ENCODE measurements at places on chromosomes 2 and 18.

- no peak for DNase-seq
These were observed 232.2 kb downstream of the TRIB2 start for GRCh38 chr2:12948961-12949353.

- no peak for DNase-seq
These were observed 172.2 kb downstream of the DPP10 start for GRCh38 chr2:114614592-114614991.

DNA sequence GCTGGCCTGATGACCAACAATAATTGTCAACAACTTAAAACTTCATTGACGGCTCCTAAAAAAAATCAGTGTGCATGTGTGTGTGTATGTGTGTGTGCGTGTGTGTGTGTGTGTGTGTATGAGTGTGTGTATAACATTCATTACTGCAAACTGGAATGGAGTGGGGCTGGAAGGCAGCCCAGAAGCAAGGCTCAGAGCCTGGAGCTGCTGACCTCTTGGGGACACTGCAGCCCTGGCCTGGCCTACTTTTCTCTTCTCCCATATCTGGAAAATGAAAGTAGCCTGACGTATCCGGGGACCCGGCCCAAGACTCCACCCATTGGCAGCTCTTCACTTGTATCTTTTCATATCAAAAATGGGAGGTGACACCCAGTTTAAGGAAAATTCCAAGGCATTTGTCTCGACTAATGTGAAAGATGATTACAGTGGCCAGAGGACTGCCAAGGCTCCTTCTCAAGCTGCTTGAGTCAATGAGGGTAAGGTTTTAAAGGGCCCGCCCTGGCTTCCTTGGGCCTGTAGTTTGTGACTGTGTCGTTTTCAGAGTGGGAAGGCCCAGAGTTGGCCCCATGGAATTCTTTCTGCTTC, 72.4 kb upstream of the IL1R1 start:
- peak; percentile 55 for DNase-seq

DNA sequence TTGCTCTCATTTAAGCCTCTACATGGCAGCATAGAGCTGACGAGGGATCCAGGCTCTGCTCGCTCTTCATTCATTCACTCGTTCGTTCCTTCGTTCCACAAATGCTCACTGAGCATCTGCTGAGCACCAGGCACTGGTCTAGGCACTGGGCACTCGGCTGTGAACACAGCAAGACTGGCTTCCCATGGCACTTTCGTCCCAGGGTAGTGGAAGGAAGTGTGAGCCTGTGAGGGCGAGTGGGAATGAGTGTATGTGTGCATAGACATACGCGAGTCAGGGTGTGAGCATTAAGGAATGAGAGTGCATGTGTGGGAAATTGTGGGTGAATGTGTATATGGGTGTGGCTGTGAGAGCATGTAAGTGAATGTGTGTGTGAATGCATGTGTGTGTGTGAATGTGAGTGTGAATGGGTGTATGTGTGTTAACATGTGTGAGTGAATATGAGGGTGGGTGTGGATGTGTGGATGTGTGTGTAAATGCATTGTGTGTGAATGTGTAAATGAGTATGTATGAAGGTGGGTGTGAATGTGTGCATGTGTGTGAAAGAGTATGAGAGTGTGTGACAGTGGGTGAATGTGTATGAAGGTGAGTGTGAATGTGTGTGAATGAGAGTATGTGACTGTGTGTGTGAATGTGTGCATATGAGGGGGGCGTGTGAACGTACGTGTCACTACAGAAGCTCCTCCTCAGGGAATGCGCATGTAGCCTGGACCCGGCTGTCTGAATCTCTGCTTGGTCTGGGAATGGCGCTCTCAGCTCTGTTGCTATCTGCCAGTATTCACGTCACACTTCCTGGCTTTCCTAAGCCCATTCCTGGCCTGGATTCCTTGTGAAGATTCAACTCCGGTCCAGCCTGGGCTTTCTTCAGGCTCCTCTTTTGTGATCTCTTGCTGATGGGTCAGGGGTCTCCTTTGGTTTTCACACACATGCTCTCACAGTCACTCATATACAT, 28.8 kb downstream of the SNORC start:
- DNase-seq, result peak; percentile 52

DNA sequence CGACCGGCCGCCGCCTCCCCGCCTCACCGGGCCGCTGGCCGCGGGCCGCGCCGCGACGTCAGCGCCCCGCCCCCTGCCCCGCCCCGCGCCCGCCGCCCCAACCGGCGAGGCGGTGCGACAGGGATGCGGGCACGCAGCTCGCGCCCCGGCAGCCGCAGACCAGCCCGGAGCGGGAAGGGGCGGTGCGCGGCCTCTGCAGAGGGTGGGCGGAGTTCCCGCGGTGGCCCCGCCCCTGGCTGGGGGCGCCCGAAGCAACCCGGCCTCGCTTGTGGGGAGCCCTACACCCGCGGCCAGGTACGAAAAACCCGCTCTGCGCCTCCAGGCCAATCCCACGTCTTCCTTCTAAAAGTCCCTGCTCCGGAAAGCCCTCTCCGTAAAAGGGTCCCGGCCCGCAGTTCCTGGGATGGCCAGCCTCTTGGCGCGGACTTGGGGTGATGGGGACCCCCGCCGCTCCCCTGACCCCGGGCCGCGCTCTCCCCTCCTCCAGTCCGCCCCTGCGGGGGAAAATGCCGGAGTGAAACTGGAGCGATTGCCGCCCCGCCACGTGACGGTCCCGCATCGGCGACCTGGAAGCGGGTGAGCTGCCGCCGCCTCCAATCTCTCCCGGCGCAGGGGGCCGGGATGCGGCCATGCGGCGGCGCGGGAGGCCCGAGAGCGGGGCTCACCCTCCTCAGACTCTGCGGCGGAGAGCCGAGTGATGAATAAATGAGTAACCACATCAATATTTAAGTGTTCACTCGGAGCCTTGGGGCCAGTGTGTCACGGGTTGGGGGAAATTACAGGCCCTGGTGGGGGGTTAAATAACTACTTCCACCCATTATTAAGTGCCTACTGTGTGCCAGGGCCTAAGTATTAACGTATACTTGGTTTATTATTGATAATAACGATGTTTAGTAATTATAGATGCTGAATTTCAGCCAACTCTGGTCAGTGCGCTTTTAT, at the start of gene RAB11FIP5:
Gene RAB11FIP5 (minus strand): TSS at position 36 of the 942 bp plus-strand sequence. CDS start 171 bp downstream, outside the sequence.
- DNase-seq, result peak; percentile 85

All from astrocyte (in vitro differentiated cells and primary cell).